ENCODE measurements at places on chromosomes 7 and 10.

DNA sequence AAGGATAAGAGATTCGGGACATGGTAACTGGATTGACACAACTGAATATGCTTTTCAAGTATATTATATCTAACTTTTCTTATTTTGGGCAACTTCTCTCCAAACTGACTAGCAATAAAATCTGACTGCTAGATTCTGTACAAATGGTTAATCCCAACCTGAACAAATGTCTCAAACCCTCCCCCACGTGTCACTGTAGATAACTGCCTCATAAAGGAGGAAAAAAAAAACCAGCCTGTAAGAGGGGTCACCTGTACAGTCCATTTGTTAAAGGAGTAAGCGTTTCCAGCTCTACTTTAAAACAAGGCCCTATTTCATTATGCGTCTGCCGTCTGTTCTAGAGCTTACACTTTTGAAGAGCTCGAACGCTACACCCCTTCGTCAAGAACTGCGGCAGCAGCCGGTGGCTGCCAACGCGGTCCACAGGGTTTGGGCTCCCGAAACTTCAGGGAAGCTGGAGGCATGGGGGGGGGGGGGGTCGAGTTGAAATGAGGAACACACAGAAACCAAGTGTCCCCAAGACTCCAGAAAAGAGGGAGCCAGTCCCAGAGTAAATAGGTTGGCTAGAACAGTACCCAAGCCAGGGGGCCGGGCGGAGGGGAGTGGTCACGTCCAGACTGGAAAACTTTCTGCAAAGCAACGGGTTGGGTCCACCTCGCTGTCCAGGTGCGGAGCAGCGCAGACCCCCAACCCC is 492 bp downstream of the COG5 start:
- peak overlapping the region; percentile 93 for H3K27ac ChIP-seq
- peak overlapping the region; percentile 83 for H3K4me3 ChIP-seq
- H3K36me3 ChIP-seq = no peaks in the 10 kb centered on the region
- DNase-seq = no peak
- no peaks in the 10 kb centered on the region for H3K27me3 ChIP-seq
- peaks cover 6% of the 10 kb centered on the region for H3K4me1 ChIP-seq

GRCh38 chr10:76649723-76650127 is 987.9 kb downstream of the KCNMA1 start:
- no peak for DNase-seq
- H3K36me3 ChIP-seq = no peaks in the 10 kb centered on the region
- no peaks in the 10 kb centered on the region for H3K4me1 ChIP-seq
- no peaks in the 10 kb centered on the region for H3K27me3 ChIP-seq

GRCh38 chr10:6336016-6336415 is 133.3 kb downstream of the PFKFB3 start:
- H3K4me1 ChIP-seq = no peaks in the 10 kb centered on the region
- H3K36me3 ChIP-seq = no peaks in the 10 kb centered on the region
- no peaks in the 10 kb centered on the region for H3K27me3 ChIP-seq
- no peak overlapping the region for H3K27ac ChIP-seq
- DNase-seq = no peak

DNA sequence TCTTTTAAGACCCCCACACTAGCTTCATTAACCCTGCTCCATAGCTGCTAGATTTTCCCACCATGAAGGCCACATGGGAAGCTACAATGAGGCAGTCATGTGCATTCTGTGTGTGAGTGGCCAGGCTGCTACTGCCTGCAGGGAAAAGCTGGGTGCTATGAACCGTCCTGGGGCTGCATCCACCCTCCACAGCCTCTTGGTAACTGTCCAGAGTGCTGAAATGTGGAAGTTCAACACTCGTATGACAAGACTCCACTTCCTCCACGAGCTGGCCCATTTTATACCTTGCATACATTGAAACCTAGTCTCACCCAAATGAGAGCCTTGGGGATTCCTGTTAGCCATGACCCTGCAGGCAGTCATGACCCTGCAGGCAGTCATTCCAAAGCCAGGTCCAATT is 59.4 kb downstream of the CUZD1 start:
- no peak overlapping the region for H3K4me3 ChIP-seq
- H3K4me1 ChIP-seq = no peaks in the 10 kb centered on the region
- no peak overlapping the region for H3K27ac ChIP-seq
- H3K36me3 ChIP-seq = no peaks in the 10 kb centered on the region
- no peaks in the 10 kb centered on the region for H3K27me3 ChIP-seq
- DNase-seq = no peak

GRCh38 chr7:77157446-77157845 is 35.0 kb downstream of the CCDC146 start:
- no peak for DNase-seq
- no peaks in the 10 kb centered on the region for H3K27me3 ChIP-seq
- no peak overlapping the region for H3K4me3 ChIP-seq
- no peaks in the 10 kb centered on the region for H3K36me3 ChIP-seq
- H3K4me1 ChIP-seq = no peaks in the 10 kb centered on the region
- H3K27ac ChIP-seq = no peak overlapping the region

GRCh38 chr10:19316204-19316870 is 267.7 kb downstream of the MALRD1 start:
- no peaks in the 10 kb centered on the region for H3K27me3 ChIP-seq
- H3K27ac ChIP-seq = no peak overlapping the region
- DNase-seq = no peak

DNA sequence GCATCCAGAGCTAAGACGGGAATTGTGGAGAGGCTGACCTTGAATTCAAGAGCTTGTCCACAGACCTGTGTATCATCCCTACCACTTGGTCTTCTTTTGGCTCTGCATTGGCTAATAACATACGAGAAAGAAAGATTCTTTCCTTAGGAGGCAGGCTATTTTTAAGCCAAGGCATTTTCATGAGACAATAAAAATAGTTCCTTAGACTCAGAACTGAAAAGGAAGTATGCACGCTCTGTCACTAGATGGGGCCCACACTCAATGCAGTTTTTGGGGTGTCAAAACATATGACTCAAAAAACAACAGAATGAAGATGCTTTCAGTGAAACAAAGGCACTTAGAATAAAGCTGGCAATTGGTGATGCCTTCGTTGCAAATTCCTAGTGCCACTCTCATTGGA is 265.9 kb upstream of the DGKB start:
- no peak overlapping the region for H3K4me3 ChIP-seq
- H3K27me3 ChIP-seq = no peaks in the 10 kb centered on the region
- no peak overlapping the region for H3K27ac ChIP-seq
- no peaks in the 10 kb centered on the region for H3K36me3 ChIP-seq
- no peak for DNase-seq

GRCh38 chr10:48231178-48231577 is 43.3 kb downstream of the FRMPD2 start:
- DNase-seq = no peak
- no peaks in the 10 kb centered on the region for H3K27me3 ChIP-seq
- no peaks in the 10 kb centered on the region for H3K4me1 ChIP-seq
- no peak overlapping the region for H3K27ac ChIP-seq

- no peak for DNase-seq
- no peak overlapping the region for H3K4me3 ChIP-seq
- H3K36me3 ChIP-seq = no peaks in the 10 kb centered on the region
- H3K27ac ChIP-seq = no peak overlapping the region
- H3K27me3 ChIP-seq = no peaks in the 10 kb centered on the region
Observed at GRCh38 chr10:108639010-108639409, 1284.3 kb downstream of the XPNPEP1 start.

DNA sequence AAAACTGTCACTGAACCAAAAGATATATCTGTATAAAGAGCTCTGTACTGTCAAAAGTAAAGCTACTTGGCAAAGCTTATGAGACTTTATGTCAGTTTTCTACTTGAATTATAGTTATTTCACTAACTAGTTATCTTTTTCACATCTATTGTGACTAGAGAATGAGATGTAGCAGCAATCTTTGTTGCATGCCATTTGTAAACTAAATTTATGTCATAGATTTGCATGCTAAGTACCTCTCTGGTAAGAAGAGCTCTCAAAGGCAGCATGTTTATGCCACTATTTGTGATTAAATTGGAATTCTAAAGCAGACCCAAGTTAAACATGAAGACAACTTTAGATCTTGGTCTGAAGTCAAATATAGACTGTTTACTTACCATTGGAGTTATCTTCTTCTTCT is 300.6 kb downstream of the CNTNAP2 start:
- no peaks in the 10 kb centered on the region for H3K4me1 ChIP-seq
- no peaks in the 10 kb centered on the region for H3K36me3 ChIP-seq
- no peak overlapping the region for H3K4me3 ChIP-seq
- H3K27ac ChIP-seq = no peak overlapping the region

DNA sequence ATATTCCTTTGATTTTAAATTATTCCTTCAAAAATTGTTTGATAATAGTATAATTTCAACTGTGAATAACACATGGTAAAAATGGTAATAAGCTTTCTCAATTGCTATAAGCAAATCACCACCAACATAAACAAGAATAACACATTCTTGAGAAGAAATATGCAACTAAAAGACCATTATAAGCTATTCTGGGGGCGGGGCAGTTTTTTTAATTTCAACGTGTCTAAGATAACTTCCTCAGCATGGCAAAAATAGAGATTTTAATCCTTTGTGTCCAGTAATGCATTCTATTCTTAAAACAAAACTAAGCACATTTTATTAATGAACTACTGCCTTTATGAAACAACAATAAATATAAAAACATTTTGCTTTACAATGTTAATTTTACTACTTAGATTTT is 1.5 kb downstream of the DNAJC12 start:
- H3K4me1 ChIP-seq = no peaks in the 10 kb centered on the region
- H3K4me3 ChIP-seq = peak overlapping the region; percentile 46
- no peak for DNase-seq
- no peaks in the 10 kb centered on the region for H3K27me3 ChIP-seq
- no peaks in the 10 kb centered on the region for H3K36me3 ChIP-seq

DNA sequence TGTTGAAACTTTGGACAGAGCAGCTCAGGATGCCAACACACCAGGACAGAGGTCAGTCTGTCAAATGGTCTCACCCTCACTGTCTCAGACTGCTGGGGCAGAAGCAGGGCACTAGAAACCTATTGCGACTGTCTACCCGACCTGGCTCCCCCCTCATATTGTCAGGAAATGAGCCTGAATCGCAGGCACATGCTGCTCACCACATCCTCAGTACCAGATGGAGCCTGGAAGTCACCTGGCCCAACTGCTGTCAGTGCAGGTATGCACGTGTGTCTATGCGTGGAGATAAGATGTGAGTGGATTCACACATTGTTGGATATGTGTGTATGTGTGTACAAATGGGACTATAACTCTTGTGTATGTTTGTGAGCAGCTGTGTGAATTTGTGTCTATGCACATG is 3.2 kb upstream of the CDHR1 start:
- no peak for DNase-seq
- H3K4me3 ChIP-seq = no peak overlapping the region

DNA sequence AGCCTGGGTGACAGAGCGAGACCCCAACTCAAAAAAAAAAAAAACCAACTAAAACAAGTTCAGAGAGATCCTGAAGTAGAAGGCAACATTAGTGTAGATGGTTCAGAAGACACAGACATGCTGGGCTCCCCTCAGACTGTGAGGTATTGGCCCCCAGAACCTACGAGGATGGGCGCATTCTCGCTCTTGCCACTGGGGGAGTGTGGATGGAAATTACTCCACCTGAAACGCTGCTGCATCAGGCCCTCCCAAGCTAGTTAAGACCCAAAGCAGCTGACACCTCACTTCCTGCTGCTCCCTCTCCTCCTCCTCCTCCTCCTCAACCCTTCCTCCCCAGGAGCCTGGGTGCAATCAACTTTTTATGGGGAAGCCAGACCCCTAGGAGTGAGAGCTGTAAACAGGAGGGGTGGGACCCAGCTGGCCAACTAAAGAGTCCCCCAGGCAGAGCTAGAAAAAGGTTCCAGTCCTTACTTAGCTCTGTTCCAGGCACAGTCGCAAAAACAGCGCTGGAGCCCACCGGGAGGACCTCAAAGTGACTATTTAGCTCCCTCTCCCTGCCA is 7.4 kb downstream of the SH3PXD2A start:
- no peak overlapping the region for H3K27ac ChIP-seq
- H3K36me3 ChIP-seq = no peaks in the 10 kb centered on the region
- no peak for DNase-seq
- peaks cover 8% of the 10 kb centered on the region for H3K4me1 ChIP-seq
- H3K27me3 ChIP-seq = no peaks in the 10 kb centered on the region
